ENCODE measurements at places on chromosomes 2 and 18.

GRCh38 chr18:2096551-2096950 is 474.8 kb downstream of the METTL4 start:
- H3K4me3 ChIP-seq, result no peak overlapping the region
- H3K27me3 ChIP-seq, result no peaks in the 10 kb centered on the region
- peaks cover 9% of the 10 kb centered on the region for H3K4me1 ChIP-seq
- H3K36me3 ChIP-seq, result no peaks in the 10 kb centered on the region

DNA sequence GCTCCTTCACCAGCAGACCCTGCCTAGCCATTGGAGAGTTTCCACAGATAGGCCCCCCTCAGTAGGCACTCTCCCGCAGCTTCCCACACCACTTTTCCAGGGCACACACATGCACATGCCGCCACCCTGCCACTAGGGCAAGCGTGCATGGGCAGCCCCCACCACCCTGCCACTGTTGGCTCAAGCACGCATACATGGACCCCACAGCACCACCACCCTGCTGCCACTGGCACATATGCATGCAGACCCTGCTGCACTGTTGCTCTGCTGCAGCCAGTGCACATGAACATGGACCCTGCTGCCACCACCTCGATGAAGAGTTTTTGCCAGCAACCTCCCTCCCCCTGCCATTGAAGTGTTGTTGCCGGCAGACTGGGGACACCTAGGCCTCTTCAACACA is 154.9 kb downstream of the FTCDNL1 start:
- H3K27me3 ChIP-seq, result peaks cover 35% of the 10 kb centered on the region
- no peak for DNase-seq
- no peak overlapping the region for H3K4me3 ChIP-seq
- no peak overlapping the region for H3K27ac ChIP-seq
- no peaks in the 10 kb centered on the region for H3K4me1 ChIP-seq

DNA sequence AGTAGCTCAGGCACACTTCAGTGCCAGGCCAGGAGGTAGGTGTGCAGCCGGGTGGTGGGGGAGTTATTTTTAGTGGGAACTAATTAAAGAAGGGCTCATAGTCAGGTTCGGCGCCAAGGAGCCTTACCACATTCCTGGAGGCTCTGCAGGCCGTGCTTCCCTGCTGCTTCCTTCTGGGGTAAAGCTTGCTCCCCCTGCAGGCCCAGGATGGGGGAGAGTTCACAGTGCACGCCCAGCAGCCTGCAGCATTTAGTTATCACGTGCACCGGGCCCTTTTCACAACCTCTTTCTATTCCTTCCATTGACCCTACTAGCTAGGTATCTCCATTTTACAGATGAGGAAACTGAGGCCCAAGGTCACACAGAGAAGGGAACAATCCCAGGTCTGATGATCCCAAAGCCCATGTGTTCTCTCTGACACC is 2.5 kb downstream of the KCNF1 start:
- H3K27ac ChIP-seq, result no peak overlapping the region
- peak; percentile 31 for DNase-seq
- H3K36me3 ChIP-seq, result peaks cover 5% of the 10 kb centered on the region
- no peak overlapping the region for H3K4me3 ChIP-seq
- no peaks in the 10 kb centered on the region for H3K4me1 ChIP-seq

- H3K27ac ChIP-seq, result no peak overlapping the region
- H3K36me3 ChIP-seq, result peaks cover 5% of the 10 kb centered on the region
- H3K27me3 ChIP-seq, result no peaks in the 10 kb centered on the region
- no peak overlapping the region for H3K4me3 ChIP-seq
- no peak for DNase-seq
- H3K4me1 ChIP-seq, result peaks cover 11% of the 10 kb centered on the region
Measured at GRCh38 chr2:106113361-106113966, 80.6 kb downstream of the UXS1 start.

GRCh38 chr2:166862468-166863132 is 25.7 kb upstream of the XIRP2 start:
- DNase-seq, result no peak
- no peaks in the 10 kb centered on the region for H3K36me3 ChIP-seq
- peaks cover 30% of the 10 kb centered on the region for H3K27me3 ChIP-seq
- no peak overlapping the region for H3K4me3 ChIP-seq
- no peaks in the 10 kb centered on the region for H3K4me1 ChIP-seq
- H3K27ac ChIP-seq, result no peak overlapping the region

DNA sequence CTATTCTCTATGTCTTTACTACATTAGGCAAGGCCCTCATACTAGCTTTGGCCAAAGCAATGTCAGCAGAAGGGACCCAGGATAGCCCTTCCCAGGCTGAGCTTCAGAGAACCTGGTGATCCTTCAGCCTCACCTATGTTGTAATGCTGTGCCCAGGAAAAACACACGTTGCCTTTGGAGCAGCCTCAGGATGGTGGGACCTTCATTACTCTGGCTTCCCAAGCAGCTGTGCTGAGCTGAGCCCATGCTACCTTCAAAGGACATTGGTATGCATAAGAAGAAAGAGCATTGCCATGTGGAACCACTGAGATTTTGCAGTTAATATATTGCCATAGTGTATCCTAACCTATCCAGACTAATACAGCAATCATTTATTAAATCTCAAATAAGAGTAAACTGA is 756.4 kb upstream of the ID2 start:
- H3K36me3 ChIP-seq, result no peaks in the 10 kb centered on the region
- H3K27me3 ChIP-seq, result no peaks in the 10 kb centered on the region
- H3K4me3 ChIP-seq, result no peak overlapping the region
- H3K4me1 ChIP-seq, result no peaks in the 10 kb centered on the region
- H3K27ac ChIP-seq, result no peak overlapping the region

- H3K27ac ChIP-seq, result no peak overlapping the region
- H3K4me3 ChIP-seq, result no peak overlapping the region
- DNase-seq, result no peak
- peaks cover 40% of the 10 kb centered on the region for H3K27me3 ChIP-seq
Measured at GRCh38 chr2:140173790-140174189, 1393.6 kb upstream of the NXPH2 start.

DNA sequence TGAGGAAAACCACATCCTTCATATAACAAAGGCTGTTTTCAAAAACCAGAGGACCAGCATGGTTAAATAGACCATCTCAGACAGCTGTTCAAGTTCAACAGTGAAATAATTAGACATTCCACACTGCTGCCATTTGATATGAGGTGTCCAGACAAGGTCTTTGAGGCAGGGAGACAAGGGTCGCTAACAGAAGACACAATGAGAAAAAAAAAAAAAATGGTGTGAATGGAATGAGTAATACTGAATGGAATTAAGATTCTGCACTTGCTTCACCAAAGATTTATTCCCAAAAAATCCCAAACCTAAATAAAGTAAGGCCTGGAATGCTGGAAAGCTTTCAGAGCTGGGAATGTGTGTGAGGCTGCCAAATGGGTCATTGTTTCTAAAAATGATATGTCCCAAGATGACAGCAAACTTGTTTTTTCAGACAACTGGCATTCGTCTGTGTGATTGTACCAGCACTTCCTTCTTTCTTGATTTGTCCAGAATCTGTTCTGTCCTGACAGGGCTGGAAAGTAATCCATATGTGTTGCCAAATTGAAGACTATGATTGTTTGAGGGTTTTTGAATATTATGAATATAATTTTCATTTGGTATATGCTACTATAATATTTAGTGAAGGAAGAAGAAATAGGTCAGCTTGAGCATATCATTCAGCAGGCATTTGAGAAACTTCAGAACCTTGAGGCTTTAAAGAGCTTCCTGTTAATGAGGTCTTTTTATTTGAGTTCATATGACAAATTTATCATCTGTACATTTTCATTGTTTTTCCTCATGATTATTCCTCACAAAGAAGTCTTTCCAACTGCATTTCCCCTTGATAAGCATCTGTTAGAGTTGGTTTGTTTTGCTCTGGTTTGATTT is 85.2 kb upstream of the ITGA4 start:
- H3K4me1 ChIP-seq, result no peaks in the 10 kb centered on the region
- DNase-seq, result peak; percentile 12
- H3K27me3 ChIP-seq, result no peaks in the 10 kb centered on the region
- no peak overlapping the region for H3K27ac ChIP-seq
- H3K4me3 ChIP-seq, result no peak overlapping the region

GRCh38 chr18:73136134-73136533 is 268.3 kb upstream of the NETO1 start:
- no peak overlapping the region for H3K4me3 ChIP-seq
- H3K4me1 ChIP-seq, result peaks cover 5% of the 10 kb centered on the region
- DNase-seq, result peak; percentile 29

DNA sequence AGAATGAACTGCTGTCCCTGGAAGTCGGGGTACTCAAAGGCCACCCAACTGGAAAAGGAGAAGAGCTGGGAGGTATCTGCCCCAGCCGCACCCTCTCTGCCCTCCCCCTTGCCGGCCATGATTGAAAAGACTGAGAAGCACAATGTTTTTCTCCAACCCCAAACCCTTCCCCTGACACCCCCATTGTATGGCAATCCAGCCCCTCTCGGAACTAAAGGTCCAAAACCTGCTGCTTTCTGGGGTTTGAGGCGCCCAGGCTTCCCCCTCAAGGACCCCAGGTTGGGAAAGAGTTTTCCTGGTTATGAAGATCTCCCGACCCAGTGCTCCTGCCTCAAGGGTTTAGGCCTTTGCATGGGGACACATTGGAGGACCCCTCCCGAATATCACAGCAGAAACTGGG is 1.0 kb downstream of the CRYBA2 start:
- no peaks in the 10 kb centered on the region for H3K36me3 ChIP-seq
- peaks cover 50% of the 10 kb centered on the region for H3K27me3 ChIP-seq
- no peaks in the 10 kb centered on the region for H3K4me1 ChIP-seq
- DNase-seq, result no peak

Measured in MCF 10A (cell line).